ENCODE measurements at places on chromosomes 16 and 17.

GRCh38 chr16:9469512-9469911 is 378.1 kb downstream of the HAPSTR1 start:
- no peak for DNase-seq

GRCh38 chr16:81786321-81786720 is 7.2 kb downstream of the PLCG2 start:
- no peak for DNase-seq

- no peak for DNase-seq
These were observed 3.8 kb upstream of the PRSS33 start for GRCh38 chr16:2791174-2791573.

DNA sequence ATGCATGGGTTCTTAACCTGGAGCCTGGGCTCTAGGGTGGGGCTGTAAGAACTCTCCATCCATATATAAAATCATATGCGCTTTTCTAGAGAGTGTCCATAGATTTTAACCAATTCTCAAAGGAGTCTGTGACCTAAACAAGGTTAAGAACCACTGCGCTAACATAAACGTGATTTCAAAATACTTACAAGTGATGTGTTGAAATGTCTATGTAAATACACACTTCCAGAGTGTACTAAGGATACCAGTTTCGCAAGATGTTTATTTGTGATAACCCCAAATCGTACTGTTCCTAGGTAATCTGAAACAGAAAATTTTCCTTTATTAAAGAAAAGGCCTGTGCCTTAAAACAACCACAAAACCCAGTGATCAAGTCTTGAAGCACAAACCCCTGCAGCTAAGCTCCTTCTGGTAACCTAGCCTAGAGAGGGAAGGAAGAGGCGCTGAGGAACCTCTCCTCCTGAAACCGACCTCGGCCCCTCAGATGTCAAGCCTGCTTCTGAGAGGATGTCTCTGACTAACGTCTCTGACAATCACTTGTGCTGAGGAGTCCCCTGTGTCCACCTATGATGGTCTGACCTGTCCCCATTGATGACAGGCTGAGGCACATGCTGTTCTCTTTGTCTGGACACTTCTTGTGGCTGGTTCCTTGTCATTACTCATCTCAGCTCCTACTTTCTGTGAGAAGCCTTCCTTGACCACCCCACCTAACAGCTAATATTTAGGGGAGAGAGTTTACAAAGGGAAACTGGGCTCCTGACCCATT is 32.2 kb downstream of the SNN start:
- DNase-seq: no peak

DNA sequence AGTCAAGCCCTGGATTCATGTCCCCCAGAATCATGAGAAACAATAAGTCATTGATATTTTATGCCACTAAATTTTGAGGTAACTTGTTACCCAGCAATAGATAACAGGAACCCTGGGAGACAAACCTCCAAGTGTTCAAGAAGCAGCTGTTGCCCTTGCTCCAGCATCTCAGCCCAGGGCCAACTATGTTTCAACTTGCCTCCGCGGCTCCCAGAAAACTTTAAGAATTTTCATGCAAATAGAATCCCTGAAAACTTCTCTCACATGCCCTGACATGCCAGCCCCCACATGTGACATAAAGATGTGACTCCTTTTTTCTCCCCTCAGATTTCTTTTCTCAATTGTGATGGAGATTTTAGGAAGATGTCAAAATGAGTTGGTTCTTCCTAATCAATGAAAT is 22.8 kb downstream of the LYRM9 start:
- DNase-seq: no peak

- DNase-seq: peak; percentile 20
These were observed 754 bp upstream of the SLFN11 start for GRCh38 chr17:35373984-35374765.

DNA sequence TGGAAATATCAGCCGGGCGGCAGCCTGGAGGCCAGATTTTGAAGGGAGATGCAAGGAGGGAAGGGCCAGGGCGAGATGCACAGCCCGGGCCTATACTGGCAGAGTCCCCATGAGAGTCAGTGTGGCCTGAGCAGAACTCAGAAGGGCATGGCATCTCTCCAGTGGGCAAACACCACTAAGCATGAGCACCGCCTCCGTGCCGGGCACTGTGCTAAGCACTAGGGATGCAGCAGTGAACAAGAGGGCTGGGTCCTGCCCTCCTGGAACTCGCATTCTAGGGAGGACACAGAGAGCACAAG is 33.5 kb downstream of the TK2 start:
- no peak for DNase-seq

DNA sequence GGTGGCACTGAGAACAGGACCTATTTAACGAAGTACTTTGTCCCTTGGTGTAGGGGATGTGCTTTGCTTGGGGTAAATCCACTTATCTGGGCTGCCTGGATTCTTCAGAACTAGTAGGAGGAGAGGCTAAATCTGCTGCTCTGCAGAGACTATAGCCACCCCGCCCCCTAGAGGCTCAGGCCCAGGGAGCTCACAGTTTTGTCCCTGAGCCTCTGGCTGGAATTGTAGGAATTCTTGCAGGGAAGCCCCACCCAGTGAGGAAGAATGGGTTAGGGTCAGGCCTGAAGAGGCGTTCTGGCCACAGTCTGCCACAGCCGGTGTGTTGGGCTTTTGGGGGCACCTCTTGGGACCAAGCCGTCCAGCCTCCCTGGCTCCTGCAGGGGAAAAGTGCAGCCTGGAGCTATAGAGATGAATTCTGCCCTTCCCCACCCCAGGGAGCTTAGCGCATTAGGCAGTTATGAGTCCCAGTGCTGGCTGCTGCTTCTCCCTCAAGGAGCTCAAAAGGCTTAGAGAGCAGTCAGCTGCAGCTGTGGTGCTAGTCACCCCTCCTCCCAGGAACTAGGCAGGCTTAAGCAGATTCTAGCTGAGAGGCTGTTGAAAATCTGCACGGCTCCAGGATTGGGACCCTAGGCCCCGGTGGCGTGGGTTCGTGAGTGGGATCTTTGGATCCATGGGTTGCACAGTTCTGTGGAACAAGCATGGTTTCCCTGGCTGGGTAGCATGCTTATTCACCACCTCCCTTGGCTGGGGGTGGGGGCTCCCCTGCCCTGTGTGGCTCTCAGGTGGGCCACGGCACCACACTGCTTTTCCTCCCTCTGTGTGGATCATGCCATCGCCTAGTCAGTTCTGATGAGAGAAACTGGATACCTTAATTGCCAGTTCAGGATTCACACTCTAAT is 237.4 kb upstream of the TOM1L1 start:
- DNase-seq: no peak

DNA sequence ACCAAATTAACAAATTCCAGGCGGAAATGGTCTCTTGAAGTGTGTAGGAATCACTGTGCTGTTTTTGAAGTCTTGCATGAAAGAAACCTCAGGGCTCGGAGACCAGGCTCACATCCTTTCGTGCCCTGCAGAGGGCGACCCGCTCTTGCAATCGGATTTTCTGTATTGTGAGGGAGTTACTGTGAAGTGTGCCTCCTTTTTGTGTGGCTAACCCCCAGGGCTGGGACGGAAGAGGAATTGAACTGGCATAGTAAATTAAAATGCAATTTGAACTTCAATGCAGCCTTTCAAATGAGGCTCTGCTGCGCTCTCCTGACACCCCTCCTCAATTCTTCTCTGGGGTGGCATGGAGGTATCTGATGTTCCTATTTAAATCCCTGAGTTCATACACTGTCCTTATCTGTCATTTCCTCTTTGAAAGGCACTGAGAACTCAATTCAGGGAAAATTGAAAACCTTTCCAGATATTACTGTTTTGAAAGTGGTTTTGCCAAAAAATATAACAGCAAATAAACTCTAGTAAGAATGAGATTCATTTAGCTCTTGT is 51.5 kb upstream of the MGAT5B start:
- peak; percentile 36 for DNase-seq

- DNase-seq: no peak
These were observed 6.9 kb upstream of the WDR59 start for GRCh38 chr16:74991593-74992403.

DNA sequence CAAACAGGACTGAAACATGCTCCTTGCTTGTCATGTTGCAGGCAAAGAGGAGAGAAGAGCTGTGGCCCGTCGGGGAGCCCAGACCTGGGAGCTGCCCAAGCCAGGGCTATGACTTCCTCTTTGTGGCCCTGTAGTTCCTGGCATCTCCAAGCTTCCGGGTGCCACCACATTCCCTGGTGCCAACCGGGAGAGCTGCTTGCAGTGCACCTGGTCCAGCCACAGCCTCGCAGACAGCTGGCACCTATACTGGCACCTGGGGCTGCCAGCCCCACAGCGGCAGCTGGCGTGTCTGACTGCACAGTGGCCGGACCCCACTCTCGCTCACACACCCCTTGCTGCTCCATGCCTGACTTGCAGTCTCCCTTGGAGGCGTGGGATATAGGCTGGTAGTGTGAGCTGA is 37.1 kb upstream of the FOXJ1 start:
- no peak for DNase-seq

DNA sequence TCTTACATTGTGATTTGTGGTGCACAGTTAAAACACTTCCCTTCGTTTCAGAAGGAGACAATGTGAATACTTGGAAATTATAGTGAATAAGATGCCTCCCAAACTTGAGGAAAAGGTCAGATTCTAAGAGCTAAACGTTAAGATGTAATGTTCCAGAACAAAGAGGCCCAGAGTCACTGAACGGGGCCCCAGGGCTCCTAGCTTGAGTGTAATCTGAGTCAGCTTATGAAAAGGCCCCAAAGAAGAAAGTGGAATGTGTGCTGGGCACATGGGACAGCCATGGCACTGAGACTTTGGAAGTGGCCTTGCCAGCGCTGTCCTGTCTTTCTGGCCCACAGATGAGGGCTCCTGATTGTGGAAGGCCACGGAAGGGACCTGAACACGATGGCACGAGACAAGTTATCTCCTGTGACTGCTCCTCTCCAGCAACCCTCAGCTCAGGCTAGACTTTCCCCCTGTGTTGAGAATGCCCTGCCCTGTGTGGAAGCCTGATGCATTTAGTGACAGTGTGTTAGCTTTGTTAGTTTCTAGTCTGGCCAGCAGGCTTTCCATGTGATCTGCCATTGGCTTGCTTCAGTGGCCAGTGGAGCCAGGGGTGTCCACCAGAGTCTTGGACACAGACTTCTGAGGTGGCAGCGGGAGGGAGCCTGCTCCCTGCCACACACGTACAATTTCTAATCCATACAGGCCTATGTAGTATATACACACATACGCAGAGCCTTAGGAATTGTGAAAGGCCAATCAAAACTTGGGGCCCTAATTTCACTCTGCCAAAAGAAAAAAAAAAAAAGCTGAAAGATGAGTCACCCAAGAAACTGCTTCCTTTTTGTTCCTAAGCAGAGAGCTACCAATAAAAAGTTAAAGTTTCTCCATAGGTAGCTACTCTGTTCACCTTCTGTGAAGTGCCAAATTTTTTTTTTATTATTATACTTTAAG is 13.1 kb downstream of the SPATA33 start:
- DNase-seq: no peak

DNA sequence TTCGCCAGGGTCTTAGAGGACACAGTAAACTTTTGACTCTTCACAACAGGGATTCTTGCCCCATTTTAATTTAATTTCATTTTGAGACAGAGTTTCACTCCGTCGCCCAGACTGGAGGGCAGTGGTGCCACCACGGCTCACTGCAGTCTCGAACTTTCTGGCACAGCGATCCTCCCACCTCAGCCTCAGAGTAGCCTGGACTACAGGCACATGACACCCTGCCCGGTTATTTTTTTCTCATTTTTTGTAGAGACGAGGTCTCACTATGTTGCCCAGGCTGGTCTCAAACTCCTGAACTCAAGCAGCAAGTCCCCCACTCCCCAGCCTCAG is 329 bp upstream of the NLE1 start:
- no peak for DNase-seq

- DNase-seq: no peak
These were observed 31.8 kb upstream of the AXIN2 start for GRCh38 chr17:65593092-65593854.

DNA sequence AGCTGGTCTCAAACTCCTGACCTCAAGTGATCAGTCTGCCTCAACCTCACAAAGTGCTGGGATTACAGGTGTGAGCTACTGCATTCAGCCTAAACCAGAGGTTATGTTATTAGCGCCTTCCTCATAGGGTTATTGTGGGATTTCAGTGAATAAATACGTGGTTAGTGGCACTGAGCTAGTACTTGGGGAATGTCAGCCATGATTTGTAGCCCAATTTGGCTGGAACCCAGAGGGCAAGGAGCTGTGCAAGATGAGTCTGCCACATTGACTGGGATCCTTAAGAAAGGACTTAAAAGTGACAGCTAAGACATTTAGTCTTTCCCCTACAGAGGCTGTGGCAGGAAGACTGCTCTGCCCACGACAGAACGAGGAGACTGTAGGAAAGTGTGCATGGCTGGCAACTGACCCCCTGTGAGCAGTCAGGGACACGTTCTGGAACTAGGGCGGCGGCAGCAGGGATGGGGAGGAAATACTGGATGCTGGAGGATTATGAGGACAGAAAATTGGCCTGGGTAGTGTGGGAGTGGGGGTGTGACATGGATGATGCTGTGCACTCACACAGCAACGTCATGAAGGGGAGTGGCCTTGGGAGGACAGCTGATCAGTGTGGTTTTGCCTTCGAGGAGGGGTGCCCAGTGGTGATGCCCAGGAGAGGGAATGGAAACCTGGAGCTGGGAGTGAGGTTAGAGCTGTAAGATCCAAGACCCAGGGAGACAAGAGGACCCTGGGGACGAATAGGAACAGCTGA is 14.6 kb downstream of the ATP5PD start:
- no peak for DNase-seq

DNA sequence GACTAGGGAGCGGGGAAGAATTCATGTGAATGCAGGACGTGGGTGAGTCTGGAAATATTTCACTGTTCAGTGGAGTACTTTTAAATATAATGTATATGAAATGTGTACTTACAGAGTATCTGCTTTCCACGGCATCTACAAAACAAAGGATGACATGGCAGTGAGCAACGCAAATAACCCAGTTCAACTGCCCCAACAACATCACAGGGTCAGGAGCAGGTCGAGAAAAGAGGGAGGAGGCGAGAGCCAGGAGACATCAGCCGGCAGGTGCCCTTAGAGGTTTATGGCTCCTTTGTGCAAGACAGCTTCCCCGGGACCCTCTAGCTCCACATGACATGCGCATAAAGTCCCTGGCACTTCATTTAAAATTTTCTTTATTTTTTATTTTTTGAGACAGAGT is 61.1 kb downstream of the PECAM1 start:
- DNase-seq: no peak

DNA sequence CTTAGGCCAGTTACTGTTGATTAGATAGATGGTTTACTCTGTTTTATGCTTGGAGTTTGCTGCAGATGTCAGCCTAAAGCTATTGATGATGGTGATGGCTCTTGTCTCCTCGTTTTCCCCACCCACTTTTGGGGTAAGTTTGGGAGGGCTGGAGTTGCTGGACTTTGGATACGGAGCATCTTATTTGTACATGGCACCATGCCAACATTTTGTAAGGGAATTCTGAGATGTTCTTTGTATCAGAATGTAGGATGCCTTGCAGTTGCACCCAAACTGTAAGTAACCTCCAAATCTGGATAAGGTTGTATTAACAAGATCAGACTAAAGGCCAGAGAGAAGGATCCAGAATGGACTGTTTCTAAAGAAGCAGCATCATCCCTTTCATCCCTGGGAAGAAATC is 551.9 kb upstream of the ZFHX3 start:
- no peak for DNase-seq

- DNase-seq: no peak
These were observed 12.3 kb downstream of the ALOXE3 start for GRCh38 chr17:8105957-8106398.
